ENCODE measurements at places on chromosomes 5 and 9.
A peak's percentile ranks its signal among the peaks of the same experiment; 100 is the strongest.

DNA sequence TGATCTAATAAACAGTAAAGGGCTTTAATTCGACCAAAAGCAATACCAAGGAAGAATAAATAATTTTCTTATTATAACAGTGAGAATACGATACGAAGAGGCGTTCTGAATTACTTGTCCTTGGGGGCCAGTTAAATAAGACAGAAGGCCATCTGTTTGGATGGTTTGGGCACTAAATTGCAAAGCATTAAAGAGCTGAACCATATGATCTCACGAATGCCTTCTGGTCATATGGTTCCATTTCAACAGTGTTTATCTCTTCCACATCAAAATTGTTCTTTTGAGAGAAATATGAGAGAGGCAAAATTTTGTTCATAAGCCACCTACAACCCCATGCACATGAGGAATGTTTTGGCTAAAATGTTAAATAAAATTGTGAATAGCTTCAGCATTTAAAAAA lies 605.4 kb downstream of the PTPRD start:
- DNase-seq, result no peak

- DNase-seq, result no peak
Measured at GRCh38 chr5:74221413-74221812, 419.1 kb downstream of the ENC1 start.

- peak; percentile 64 for DNase-seq
Measured at GRCh38 chr9:111597852-111598732, 1.4 kb downstream of the PTGR1 start.

GRCh38 chr9:34001298-34001697 lies 47.4 kb downstream of the UBAP2 start:
- no peak for DNase-seq

- DNase-seq, result peak; percentile 55
Measured at GRCh38 chr5:142959683-142960657, 189.8 kb downstream of the ARHGAP26 start.

DNA sequence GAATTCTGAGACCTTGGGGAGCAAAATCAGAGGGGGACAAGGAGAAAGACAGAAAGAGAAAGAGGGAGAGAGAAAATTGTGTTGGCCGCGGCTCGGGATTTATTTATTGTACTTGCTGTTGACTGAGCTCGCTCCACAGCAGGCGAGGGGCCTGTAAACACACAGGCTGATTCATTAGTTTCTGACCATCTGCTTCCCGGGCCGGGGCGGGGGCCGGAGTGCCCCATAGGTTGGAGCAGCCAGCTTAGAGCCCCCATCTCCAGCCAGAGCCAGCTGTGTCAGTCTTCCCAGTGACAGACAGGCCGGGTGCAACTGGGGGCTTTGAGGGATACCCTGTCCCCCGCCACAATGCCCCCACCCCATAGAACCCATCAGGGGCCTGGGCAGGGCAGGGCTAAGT lies 30.9 kb downstream of the NTNG2 start:
- DNase-seq, result no peak

DNA sequence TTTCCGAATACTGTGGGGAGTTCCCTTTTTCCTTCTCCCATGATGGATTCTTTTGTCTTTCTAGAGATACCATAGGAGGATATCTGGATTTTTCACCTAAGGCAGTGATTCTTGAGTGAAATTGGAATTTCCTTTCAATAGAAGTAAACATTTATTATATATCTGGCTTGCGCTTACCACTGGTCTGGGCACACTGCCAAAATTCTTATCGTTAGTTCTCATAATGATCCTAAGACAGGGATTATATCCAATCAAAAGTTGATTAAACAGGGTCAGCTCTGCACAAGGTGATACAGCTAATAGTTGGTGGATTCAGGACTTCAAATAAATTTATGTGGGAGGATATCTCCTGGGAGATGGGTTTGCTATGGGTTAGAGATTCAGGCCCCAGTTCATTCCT lies 9.6 kb downstream of the TLE4 start:
- no peak for DNase-seq

DNA sequence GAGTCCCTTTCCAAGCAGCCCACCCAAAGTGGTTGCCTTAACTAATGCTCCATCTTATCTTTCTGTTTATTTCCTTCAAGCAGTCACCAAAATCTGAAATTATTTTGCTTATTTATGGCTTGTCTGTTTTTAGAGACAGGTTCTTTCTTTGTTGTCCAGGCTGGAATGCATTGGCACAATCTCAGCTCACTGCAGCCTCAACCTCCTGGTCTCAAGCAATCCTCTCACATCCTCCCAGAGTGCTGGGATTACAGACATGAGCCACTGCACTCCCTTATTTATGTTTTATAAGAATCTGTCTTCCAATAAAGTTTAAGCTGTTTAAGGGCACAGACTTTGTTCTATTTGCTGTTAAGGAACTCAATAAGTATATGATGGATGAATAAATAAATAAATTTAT lies 133.7 kb downstream of the GABRB2 start:
- no peak for DNase-seq

GRCh38 chr5:28156981-28157380 lies 1118.6 kb upstream of the CDH9 start:
- no peak for DNase-seq

GRCh38 chr9:9846557-9846956 lies 766.2 kb downstream of the PTPRD start:
- peak; percentile 7 for DNase-seq

- no peak for DNase-seq
Measured at GRCh38 chr9:80571953-80572352, 1000.2 kb downstream of the TLE4 start.

- DNase-seq, result no peak
Measured at GRCh38 chr5:118796081-118796480, 192.3 kb downstream of the DTWD2 start.

DNA sequence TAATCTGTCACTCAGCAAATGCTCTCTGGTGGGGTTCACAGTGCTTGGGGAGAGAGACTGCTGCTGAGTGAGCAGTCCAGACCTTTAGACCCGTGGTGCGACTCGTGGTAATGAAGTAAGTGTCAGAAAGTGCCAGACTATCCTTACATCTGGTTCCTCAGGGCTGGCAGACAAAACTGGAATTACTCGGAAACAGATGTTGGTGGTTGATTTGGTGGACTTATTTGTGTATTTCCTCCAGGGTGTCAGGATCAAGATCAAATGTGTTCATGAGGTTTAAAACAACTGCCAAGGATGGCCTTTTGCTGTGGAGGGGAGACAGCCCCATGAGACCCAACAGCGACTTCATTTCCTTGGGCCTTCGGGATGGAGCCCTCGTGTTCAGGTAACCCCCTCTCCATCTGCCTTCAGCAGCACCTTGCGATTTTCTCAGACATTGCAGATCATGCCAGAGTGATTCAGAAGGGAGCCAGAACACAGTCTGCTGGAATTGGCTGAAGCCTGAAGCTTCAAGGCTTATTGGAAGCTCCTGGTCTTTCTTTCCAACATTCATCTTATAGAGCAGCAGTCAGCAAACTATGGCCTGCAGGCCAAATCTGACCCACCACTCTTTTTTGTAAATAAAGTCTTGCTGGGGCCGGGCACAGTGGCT lies 105.2 kb downstream of the LIFR start:
- DNase-seq, result no peak

- no peak for DNase-seq
Measured at GRCh38 chr9:131708226-131709002, 31.5 kb downstream of the RAPGEF1 start.

GRCh38 chr5:15807871-15808270 lies 307.9 kb downstream of the FBXL7 start:
- no peak for DNase-seq

GRCh38 chr5:58969795-58970194 lies 386.9 kb downstream of the RAB3C start:
- no peak for DNase-seq

GRCh38 chr5:135265497-135266302 lies 133.3 kb downstream of the MACROH2A1 start:
- DNase-seq, result no peak

DNA sequence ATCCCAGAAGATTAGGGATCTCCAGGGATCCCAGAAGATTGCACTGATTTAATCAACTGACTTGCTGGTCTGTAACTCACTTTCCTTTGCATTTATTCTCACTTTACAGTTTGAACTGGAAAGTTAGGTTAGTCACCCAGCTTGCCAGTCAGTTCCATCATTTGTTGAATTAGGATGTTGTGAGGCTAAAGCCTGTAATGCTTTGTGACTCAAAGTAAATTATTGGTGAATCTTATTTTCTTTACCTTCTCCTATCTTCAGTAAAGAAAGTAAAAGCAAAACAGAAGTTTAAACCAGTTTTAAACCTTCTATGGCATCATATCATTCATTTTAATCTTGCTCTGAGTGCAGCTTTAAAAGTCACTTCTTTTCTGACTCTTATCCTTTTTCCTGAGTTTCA lies 85.8 kb downstream of the SLC44A1 start:
- DNase-seq, result no peak

- no peak for DNase-seq
Measured at GRCh38 chr9:110994771-110995241, 43.5 kb downstream of the LPAR1 start.

DNA sequence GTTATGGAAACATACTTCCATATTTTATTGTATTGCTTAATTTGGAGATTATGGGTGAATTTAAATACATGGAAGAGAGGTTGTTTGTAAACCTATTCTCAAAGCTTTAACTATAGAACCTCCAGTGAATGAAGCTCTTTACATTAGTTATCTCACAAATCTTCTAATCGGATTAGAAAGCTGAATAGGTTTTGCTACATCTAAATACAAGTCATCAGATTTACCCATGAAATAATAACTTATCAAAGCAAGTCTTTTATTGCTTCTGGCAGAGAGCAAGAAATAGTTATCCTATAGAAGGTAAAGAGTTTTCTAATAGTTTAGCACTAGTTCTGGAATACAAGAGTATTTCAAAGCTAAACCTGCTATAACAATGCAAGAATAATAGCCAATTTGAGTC lies 104.4 kb upstream of the SREK1 start:
- DNase-seq, result no peak

- peak; percentile 5 for DNase-seq
Measured at GRCh38 chr9:29625292-29625731, 2052.0 kb upstream of the C9orf72 start.

GRCh38 chr5:149761461-149761860 lies 31.4 kb downstream of the PPARGC1B start:
- peak; percentile 84 for DNase-seq

DNA sequence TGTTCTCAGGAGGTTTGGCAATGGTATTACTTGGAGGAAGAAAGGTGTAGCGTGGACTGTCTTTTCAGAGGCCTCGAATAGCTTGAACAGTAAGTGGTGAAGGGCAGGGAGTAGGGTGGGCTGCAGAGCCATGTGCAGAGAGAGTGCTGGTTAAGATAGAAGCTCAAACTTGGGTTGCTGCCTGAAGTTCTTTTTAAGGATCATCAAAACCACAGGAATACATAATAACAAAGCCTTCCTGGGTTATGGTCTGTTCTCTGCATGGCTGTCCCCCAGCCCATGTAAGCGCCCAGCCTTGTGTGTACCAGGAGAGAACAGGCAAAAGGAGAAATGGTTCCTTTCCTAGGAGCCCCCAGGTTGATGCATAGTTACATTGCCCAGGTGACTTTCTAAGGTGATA lies 43.9 kb downstream of the RCL1 start:
- no peak for DNase-seq

DNA sequence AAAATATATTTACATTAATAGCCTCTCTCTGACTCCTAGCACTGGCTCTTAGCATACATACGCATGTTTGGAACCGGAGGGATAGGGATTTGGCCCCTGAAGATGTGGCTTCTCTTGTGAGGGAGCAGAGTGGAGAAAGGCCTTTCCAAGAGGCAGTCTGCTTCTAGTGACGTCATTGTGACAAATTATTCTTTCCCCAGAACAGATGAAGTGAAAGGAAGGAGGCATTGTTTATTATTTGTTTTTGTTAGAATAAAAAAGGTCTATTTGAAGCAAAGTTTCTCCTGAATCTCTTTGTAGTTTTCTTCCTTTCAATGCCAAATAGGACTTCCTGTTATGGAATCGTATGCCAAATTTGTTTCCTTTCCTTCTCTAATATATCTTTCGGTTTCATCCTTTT lies 361.6 kb downstream of the ICE1 start:
- DNase-seq, result no peak

DNA sequence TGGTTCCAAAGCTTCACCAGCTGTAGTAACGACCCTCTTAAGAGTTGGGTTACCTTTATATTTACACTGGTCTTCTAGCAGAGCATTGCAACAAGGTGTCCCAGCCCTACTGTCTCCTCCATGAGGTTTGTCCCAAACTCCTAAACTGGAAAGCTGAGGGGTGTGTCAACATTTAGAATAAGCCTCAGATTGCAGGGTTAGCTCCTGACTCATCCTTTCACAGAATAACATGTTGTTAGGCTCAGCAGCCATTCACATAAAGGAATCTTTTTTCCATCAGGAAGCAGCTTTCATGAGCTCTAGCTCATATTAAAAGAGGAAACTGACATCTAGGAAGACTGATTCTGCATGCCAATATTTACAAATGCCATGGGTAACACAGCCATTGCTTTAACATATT lies 238.7 kb downstream of the EFNA5 start:
- DNase-seq, result peak; percentile 37

GRCh38 chr5:10576121-10576789 lies 12.4 kb downstream of the ANKRD33B start:
- no peak for DNase-seq

DNA sequence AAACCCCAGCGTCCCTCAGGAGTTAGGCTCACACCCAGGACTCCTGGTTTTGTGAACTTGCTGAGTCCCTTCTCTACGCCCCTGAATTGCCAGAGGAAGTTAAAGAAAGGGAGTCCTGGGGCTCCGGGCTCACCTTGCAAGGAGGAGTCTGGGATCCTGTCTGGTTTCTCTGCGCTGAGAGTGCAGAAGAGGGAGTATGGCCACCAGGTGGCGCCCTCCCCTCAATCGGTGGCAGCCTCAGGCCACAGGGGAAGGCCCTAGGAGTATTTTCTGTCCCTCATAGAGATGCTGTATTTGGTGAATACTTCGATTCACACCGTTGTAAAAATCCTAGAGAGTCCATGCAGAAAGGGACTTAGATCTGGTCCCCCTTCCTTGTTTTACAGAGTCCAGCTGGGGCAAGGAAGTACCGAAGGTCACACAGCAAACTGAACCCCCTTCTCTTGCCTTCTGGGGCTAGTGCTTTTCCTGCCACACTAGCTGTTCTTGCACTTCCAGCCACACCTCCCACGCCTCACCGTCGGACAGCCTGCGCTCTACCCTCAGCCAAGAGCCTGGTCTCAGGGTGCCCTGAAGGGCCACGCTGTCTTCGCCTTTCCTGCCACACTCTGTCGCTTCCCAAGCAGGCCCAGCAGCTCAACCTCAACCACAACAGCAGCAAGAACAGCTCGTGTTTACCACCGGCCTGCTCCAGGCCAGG lies 10.2 kb downstream of the HAND1 start:
- DNase-seq, result peak; percentile 53

GRCh38 chr5:139701056-139701741 lies 53.0 kb downstream of the CXXC5 start:
- DNase-seq, result no peak

Measured in ACHN (cell line).